ENCODE measurements at places on chromosomes 4 and X.

DNA sequence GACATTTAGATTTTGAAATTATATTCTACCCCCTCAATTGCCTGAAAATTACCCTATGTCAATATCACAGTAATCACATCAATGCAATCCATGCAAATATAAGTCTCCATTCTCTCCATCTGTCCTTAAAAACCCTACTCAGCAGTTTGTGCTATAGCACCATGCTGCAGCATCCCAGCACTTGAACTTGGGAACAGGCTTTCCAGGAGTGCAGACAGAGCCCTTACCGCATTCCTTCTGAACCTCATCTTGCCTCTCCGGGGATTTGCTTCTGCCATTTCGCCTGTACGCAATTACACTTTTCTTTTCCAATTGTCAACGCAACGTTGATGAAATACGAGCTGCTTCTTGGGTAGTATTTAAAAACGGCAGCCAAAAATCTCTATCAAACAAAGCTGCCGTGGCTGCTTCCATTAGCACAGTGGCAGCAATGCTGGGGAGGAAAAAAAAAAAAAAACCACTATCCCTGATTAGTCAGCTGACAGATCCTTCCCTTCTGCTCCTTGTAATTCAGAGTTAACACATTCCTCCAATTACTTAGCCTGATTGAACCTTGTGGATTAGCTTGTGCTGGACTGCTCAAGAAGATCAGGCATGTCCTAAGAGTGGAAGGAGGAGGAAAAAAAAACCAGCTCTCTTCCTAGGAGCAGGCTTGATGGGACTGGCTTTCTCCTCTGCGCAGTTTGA lies 65.6 kb downstream of the MCF2 start:
- no peak for DNase-seq

GRCh38 chr4:25158817-25159216 lies 1.4 kb downstream of the SEPSECS start:
- DNase-seq = no peak

DNA sequence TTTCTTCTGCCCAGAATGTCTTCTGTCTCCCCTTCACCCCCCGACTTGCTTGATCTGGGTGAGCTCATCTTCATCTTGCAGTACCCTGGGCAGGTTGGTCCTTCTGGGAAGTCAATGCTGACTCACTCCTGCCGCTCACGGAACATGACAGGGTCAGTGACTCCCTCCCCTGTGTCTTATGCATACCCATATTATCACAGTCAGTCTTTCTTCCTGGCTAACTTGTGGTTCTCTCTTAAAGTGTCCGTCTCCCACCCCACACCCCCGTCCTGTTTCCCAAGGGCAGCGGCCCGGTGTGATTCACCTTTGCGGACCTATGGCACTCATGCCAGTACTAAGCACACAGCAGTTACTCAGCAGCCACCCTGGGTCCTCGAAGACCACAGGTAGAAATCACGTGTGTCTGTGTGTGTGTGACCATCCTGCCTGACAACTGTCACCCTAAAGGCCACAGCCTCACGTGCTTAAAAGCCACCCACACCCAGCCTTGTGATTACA lies 17.7 kb downstream of the IQSEC2 start:
- DNase-seq = no peak

DNA sequence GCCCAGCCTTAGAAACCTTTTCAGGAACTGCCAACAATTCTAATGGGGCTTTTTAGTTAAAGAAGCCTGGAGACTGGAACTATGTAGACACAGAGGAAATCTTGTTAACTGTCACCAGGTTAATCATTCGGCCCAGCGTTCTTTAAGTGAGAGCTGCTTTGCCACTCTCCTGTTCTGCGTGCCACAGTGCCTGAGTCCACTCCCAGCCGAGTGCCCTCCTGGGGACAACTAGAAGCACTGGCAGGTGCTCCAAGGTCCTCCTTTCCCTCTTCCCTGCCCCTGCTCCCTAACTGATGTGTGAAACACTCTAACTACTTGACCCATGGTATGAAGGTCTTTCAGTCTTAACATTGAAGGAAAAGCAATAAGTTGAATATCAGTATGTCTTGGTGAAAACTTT lies 151.2 kb upstream of the TLL1 start:
- no peak for DNase-seq

- no peak for DNase-seq
Observed at GRCh38 chrX:42673301-42673810, 104.6 kb downstream of the PPP1R2C start.

DNA sequence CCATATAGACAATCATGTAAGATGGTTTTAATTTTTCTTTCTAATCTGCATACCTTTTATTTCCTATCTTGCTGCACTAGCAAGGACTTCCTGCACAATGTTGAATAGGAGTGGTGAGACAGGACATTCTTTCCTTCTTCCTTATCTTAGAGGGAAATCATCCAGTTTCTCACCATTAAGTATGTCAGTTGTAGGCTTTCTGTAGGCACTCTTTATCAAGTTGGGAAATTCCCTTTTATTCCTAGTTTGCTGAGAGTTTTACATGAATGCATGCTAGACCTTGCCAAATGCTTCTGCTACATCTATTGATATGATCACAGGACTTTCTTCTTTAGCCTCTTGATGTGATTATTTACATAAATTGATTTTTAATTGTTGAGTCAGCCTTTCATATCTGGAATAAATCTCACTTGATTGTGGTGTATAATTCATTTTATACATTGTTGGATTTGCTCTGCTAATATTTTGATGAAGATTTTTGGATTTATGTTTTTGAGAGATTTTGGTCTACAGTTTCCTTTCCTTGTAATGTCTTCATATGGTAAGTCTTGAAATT lies 23.8 kb downstream of the RNF175 start:
- DNase-seq = no peak

DNA sequence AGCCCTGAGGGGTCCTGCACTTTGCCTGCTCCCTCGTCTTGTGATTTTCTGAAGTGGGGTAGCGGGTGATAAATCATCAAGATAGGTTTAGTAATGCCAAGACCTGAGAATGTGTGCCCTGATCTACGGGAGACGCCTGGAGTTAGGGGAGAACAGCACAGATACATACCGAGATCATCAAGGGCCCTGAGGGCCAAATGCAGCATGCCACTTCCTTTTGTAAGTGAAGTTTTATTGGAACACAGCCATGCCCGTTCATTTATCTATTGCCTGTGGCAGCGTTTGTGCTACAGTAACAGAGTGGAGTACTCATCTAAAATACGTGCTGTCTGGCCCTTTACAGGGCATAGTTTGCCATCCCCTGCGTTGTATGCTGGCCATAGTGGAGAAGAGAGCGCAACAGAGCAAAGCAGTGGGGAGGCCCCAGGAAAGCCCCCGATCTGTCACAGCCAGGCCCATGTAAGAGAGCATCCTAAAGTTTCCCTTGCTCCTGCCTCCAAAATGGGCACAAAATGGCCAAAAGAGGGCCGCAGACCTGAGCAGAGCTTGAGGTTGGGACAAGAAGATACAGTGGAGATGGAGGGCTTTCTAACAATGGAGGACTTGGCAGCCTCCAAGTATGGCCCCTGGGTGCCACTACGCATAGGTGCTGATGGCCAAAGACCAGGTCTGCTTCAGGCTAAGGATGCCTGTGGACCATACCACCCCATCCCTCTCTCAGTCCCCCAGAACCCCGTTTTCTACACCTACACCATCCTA lies 167.0 kb downstream of the SMIM20 start:
- no peak for DNase-seq

- DNase-seq = peak; percentile 65
Observed at GRCh38 chr4:88697141-88697540, 488 bp downstream of the NAP1L5 start.

GRCh38 chr4:574346-575161 lies 1.5 kb downstream of the TMEM271 start:
- DNase-seq = no peak

DNA sequence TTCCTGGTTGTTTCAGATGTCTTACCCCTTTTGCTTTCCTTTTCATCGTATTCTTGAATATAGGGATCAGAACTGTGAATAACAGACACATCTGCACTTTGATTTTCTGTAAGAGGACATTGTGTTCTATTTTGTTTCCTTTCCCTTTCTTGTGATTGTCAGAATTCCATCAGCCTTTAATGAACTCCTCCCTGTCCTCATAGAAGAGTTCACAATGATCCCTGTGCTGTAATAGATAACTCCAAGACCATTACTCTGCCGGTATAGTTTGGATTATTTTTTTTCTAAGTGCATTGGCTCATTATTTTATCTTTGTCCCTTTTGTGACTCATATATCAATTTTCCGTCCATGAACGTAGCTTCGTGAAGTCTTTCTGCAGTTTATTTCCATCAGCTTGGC lies 59.7 kb upstream of the PRDM8 start:
- DNase-seq = no peak

DNA sequence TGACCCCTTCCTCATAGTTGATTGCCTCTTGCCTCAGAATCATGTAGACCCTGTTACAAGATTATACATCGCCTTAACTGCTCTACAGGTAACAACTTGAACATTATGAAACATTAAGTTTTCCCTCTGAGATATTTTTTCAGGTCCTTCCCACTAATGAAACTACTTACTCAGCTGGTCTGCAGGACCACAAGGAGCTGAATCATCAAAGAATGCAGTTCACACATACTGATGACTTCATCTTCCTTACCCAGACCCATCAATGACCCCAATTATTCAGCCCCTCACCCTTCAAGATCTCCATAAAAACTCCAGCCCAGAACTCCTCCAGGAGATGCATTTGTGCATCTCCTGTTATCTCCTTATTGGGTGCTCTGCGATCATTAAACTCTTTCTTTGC lies 720.9 kb downstream of the RAPGEF2 start:
- DNase-seq = no peak

- no peak for DNase-seq
Observed at GRCh38 chrX:15646031-15646430, 18.6 kb downstream of the CLTRN start.

DNA sequence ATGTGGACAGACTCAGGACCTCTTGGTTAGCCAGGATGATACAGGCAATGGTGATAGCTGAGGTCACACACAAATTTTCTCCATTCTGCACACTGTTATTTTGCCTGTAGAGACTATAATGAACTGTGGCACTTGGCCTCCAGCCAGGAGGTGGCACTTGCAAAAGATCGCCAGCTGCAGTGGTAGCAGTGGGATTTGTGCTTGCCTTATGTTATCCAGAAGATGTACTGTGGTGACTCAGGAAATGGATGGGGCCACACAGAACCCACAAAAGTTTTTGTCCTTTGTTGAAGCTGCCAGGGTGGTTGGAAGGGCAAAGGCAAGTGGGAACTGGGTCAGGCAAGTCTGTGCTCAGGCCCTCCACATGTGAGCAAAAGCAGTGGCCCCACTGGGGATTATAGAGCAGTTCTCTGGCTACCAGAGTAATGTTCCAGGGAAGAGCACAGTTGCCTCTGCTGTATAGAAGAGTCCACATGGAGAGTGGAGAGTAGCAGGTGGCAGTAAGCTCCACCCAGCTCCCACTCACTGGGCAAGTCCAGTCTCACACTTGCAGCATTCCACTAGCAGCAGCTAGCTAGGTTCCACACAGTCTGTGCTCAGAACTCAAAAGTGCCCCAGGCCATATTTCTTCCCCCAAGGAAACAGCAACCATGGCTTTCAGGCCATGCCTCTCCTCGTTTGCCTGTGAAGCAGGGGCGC lies 5.9 kb upstream of the C4orf17 start:
- no peak for DNase-seq

GRCh38 chr4:186029571-186030398 lies 39.2 kb upstream of the TLR3 start:
- no peak for DNase-seq

DNA sequence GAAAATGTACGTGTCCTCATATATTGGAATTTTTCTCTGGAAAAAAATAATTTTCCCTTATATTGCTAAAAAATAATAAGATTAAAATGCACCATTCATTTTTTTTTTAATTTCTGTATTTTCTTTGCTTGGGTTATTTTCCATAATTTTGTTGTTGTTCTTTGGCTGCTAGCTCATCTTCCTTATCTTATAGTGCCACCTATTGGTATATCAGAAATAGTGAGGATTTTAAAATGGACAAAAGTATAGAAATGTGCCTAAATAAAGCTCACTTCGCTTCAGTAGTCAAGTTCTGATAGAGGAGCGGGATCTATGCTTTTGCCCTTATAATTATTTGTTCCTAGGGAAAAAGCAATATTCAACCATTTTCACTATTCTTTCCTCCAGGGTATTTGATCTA lies 134.8 kb downstream of the NAP1L3 start:
- no peak for DNase-seq

DNA sequence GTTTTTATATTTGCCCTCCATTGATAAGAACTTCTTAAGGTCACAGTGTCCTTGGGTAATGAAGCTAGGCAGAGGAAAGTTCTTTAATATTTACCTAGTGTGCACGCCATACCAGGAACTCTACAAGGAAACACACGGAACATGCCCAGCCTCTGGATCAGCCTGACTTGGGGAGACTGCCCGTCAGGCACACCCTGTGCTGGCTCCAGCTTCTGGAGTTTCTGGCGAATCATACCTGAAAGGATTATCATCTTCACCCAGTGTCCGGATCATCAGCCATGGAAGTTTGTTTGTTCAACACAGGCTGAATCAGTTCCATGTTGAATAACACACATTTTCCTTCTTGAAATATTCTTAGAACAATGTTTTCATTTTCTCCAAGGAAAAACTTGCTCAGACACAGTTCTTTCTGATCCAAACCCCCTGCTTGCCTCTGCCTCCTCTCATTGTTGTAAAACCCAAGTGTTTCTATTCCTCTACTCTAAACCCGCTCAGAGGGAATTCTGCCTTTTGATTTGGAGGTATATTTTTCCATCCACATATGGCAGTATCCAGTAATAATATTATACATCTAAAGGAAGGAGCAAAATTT lies 176.7 kb downstream of the SHROOM3 start:
- no peak for DNase-seq

DNA sequence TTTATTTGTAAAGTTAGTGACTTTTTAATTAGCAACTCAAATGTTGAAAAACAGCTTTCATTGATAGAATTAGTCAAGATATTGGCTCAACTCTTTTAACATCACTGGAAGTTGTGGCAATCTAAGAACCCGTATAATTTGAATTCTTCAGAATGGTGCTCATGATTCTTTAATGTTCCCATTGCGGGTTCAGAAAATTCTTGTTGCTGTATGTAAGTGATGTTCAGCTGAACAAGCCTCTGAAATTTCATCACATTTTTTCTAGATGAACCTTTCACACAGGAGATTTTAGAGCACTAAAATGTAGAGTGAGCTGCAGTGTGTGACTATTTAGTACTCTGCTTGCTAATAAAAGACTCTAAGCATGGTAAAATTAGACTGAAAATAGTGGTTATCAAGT lies 1317.7 kb downstream of the FSTL5 start:
- DNase-seq = no peak

GRCh38 chrX:147736045-147736444 lies 175.7 kb upstream of the FMR1 start:
- DNase-seq = no peak

All from CD4-positive, alpha-beta T cell (primary cell).